Pulmonary artery endothelial cell (primary cell): ENCODE measurements at places on chromosomes 5 and 9.

- no peak for DNase-seq
These were observed 47.7 kb upstream of the RNF130 start for GRCh38 chr5:180119031-180119902.

DNA sequence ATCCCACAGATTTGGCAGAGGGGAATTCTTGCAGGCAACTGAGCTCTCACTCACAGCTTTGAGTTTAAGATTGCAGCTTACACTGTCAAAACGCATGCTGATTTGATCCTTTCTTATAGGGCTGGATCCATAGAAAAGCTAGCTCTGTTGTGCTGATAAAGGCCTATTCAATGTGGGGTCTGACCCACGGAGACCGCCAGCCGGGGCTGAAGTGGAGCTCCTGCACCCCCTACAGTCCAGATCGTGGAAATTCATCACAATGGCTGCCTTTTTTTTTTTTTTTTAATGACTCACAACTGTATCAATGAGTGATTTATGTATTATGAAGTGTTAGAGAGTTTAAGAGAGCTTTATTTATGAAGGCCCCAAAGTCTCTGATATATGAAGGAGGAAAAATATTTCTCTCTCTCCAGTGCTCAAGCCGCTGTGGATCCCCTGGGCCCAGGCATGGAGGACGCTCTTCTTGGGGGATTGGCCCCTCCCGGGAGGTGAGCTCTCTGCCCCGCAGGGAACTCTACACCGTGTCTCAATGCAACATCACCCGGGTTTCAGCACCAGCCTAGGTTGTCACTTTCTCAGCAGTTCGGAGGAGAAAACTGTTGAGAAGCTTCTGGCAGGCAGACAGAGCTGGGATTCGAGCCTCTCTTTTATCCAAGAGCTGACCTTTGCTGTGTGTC lies 700.2 kb downstream of the IRX1 start:
- DNase-seq, result no peak

DNA sequence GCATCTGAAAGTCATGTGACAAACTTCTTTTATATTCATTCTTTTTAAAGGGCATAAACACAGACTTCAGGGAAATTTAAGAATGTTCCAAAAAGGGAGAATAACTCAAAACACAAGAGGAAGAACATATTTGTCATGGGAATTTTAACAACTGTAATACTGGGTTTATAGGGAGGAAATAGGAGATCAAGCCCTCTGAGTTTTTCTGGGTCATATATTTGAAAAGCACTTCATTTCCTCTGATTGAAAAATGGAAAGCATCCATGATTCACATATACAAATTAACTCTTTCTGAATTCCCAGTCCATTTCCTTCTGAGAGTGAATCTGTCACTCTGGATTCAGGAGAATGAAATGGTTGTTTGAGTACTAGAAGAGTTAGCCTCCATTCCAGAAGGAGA lies 26.8 kb downstream of the LURAP1L start:
- no peak for DNase-seq

- no peak for DNase-seq
These were observed 269.2 kb upstream of the TNC start for GRCh38 chr9:115386963-115387770.

- DNase-seq, result no peak
These were observed 54.1 kb downstream of the DAPK1 start for GRCh38 chr9:87551772-87552217.

GRCh38 chr5:54725391-54726280 lies 208.1 kb downstream of the SNX18 start:
- DNase-seq, result no peak

- DNase-seq, result no peak
These were observed 37.0 kb downstream of the CXXC5 start for GRCh38 chr5:139684881-139685749.

GRCh38 chr9:99533421-99533820 lies 288.3 kb upstream of the NR4A3 start:
- no peak for DNase-seq

DNA sequence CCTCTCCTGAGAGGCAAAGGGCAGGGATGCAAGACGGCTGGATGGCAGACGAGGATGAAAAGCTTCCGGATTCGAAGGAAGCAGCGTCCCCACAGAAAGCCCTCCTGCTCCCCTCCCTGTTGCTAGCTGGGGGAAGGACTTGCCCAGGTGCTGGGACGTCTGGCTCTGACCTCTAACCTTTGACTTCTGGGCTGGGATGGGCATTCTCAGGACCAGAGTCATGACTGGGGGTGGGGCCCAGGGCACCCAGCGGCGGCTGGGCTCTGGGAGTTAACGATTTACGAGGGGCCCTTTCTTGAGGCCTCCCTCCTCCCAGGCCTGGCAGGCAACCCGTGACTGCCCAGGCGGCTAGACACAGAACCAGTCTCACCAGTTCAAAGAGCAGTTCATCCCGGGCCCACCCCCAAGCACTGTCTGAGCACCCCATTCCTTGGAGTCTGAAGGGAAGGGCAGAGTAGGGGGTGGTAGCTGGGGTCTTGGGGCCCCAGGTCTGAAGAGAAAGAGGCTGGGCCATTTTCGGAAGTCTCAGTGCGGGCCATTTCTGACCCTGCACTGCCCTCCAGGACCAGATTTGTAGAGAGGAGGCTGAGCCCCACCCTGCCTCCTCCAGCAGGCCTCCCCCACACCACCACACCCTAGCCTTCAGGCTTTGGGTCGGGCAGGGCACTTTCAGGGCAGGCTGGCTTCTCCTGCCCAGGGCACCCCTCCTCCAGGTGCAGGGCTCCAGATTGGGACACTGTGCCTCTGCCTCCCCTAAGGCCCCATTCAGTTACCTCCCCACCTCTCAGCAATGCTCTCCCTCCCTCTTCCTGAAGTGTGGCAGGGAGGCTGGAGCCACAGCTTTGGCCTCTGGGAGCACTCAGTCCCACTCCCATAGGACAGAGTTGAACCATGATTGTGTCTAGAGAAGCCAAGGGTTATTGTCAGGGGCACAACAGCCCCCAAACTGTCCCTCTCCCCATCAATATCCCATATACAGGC lies 5.0 kb upstream of the CXXC5 start:
- DNase-seq, result no peak

- no peak for DNase-seq
These were observed 67.1 kb downstream of the EHMT1 start for GRCh38 chr9:137685741-137686420.

DNA sequence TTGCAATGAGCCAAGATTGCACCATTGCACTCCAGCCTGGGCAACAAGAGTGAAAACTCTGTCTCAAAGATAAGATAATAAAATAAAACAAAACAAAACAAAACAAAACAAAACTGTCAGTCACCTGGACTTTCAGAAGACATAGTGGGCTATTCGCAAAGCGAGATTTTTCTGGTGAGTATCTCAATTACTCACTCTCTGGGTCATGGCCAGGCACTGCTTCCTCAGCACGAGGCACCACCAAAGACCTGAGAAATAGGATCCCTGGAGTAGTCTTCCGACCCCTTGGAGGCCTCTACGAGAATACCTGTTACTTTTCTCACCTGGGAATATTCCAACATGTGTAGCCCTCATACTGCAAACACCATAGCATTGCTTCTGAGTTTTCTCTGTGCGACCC lies 201.7 kb upstream of the ZNF618 start:
- no peak for DNase-seq

DNA sequence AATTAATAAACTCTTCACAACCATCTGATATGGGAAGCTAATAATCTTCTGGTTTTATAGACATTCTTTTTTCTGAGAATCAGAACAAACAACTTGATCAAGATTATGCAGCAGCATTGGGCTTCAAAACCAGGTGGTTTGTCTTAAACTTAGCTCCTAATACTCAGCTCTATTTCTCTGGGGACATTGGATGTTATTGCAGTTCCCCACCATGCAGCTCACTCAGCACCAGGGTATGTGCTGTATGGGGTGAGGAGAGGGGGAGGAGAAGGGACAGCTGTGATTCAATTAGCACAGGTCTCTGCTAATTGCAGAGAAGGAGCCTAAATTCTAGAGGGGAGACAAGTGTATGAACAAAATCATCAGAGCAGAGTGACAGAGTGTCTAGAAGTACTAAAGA lies 210.7 kb upstream of the TNC start:
- no peak for DNase-seq

DNA sequence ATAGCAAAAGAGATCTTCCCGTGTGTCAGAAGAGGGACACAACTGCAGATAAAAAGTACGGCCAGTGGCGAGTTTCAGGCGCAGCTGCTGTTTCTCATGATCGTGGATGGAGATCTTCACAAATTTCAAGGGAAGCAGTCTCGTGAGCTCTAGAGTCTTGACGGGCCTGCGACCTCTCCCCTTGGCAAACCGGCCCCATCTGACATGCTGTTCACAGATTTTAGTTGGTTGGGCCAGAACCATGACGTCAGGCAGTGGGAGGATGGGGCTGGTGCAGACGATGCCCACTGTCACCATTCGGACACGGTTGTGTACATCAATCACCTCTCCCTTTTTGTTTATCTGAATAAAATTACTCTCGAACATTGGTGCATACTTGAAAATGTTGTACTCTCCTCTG lies 396 bp downstream of the GARIN3 start:
- no peak for DNase-seq

GRCh38 chr5:100423330-100423729 lies 111.8 kb upstream of the FAM174A start:
- no peak for DNase-seq

- DNase-seq, result no peak
These were observed 51.5 kb downstream of the MTMR12 start for GRCh38 chr5:32261198-32261597.

GRCh38 chr5:44603496-44604272 lies 205.1 kb upstream of the MRPS30 start:
- DNase-seq, result no peak

DNA sequence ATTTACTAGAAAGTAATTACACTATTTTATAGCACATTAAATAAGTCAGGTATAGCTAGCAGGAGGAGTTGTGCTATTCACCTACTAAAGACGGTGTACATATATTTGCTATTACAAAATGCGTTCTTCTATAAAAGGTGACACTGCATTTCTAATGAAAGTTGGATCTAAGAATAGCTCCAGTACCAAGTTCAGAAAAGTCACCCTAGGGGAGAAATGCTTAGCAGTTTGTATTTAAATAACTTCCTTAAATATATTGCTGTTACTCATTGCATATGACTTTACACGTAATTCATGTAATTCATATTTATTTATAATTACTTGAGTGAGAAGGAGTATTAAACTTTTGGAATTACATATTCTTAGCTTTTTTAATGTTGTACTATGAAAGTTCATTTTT lies 7.0 kb upstream of the SUB1 start:
- no peak for DNase-seq

GRCh38 chr9:128333451-128333869 lies 6.9 kb upstream of the SLC27A4 start:
- DNase-seq, result no peak

GRCh38 chr9:69158471-69158870 lies 15.6 kb upstream of the TJP2 start:
- no peak for DNase-seq

DNA sequence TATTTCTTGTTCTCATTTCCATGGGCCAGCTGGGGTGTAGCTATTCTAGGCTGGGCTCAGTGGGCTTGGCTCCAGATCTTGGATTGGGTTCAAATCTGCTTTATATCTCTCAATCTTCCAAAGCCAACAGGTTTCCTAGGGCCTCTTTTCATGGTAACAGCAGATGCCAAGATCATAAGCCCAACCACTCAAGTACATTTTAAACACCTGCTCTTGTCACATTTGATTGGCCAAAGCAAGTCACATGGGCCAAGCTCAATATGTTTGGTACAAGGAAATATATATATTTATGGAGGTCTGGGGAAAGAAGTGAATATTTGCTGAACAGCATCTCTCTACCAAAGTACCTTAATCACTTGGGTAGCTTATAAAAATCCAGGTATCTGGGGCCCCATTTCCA lies 49.5 kb downstream of the MRRF start:
- no peak for DNase-seq

- DNase-seq, result no peak
These were observed 88.7 kb downstream of the DEPDC1B start for GRCh38 chr5:60611099-60611740.

GRCh38 chr9:36137392-36138004 lies 965 bp downstream of the GLIPR2 start:
- no peak for DNase-seq

GRCh38 chr5:125153231-125153630 lies 406.8 kb upstream of the ZNF608 start:
- no peak for DNase-seq

- DNase-seq, result no peak
These were observed 58.1 kb downstream of the HSPA4 start for GRCh38 chr5:133109655-133110483.

GRCh38 chr9:77679661-77680368 lies 31.7 kb upstream of the GNA14 start:
- DNase-seq, result no peak

DNA sequence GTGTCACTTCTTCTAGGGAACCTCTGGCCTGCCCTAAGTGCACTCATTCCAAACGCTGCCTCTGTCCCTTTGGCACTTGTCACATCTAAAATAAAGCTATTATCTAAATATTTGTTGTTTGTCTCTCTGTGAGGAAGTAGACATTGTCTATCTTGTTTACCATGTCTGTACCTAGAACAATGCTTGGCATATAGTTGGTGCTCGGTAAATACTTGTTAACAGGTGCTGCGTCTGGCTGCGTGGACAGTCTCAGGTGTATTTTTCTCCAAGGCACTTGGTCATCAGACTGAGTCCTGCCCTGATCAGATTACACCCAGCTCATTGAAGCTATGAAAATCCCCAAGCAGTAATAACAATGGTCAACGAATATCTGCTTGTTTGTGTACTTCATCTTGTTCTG lies 174.9 kb upstream of the SMIM23 start:
- DNase-seq, result no peak

GRCh38 chr9:129385211-129385934 lies 207.3 kb upstream of the IER5L start:
- DNase-seq, result no peak

DNA sequence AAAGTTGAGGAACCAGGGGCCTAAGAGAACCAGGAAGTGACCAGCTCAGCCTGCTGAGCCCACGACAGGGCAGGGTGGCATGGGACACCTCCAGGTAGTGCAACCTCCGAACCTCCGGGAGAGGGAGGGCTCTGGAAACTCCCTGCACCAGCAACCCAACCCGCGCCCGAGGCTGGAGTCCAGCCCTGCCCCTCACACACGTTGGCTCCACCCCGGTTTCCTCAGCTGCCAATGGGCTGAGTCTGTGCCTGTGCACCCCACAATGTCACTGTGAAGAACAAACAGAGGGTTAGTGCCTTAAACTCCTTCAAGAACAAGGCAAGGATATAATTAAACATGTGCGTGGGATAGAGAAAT lies 17.0 kb upstream of the UNC5A start:
- no peak for DNase-seq

DNA sequence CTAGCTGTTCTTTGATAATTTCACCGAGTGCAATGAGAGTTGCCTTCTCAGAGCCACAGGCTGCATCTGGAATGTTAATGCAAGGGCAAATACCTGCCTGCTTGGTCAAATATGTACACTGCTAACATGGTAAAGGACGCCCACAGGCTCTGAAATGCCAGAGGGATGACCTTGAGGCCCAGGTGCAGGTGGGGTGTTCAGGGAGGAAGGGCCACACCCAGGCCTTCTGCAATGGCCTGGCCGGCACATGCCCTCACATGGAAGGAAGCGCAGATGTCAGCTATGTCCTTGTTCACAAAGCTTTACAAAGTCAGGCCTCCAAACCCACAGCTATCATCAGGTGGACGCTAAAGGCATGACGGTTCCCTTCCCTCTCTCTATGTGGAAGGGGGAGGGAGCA lies 48.6 kb downstream of the HRH2 start:
- DNase-seq, result no peak

- DNase-seq, result no peak
These were observed 64.2 kb upstream of the PCSK5 start for GRCh38 chr9:75826314-75826713.

GRCh38 chr5:108900668-108901067 lies 153.0 kb downstream of the FER start:
- no peak for DNase-seq

- DNase-seq, result no peak
These were observed 49.7 kb upstream of the SGCD start for GRCh38 chr5:156277290-156277689.
